ENCODE measurements at places on chromosomes 12 and 14.

- no peak for DNase-seq
These were observed 826 bp downstream of the ZNF705A start for GRCh38 chr12:8157484-8158198.

GRCh38 chr12:101945369-101946232, 68.2 kb downstream of the DRAM1 start:
- no peak for DNase-seq

- peak; percentile 71 for DNase-seq
These were observed 101.1 kb upstream of the DCD start for GRCh38 chr12:54749191-54749818.

DNA sequence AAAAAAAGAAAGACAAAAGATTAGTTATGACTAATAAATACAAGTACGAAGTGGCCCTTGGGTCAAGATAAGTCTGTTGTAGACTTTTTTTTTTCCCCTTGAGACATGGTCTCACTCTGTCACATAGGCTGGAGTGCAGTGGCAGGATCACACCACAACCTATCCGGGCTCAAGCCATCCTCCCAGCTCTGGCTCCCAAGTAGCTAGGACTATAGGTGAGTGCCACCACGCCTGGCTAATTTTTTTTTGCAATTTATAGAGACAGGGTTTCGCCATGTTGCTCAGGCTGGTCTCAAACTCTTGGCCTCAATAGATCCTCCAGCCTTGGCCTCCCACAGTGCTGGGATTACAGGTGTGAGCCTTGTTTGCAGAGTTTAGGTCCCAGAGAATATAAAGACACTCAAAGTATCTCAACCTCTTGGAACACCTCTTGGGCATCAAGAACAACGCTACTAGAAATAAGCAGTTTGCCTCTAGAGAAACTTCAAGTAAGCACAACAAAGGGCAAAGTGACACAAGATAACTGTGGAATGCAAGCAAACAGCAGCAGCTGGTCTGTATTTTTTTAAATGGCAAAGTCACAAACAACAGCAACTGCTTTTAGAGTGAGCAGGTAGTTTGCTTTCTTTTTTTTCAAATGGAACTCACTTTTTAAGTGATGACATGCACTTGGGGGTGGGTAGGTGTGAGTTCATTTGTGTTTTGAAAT, 3.9 kb upstream of the MDM2 start:
- no peak for DNase-seq

DNA sequence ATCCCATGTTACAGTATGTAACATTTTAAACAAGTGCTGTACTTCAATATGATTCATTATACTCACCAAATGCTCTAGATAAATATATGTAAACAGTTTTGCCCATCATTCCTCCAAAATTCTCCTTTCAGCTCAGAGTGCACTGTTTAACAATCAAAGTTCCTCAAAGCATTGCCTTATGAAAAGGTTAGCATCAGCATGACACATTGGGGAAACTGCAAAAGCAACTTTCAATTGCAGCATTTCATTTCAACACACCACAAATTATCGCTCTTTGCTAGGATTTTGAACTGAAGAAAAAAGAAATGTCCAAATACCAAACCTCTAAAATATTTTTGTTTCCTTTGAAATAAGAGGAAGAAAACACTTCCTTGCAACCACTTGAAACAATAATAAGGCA, 413.2 kb downstream of the FLRT2 start:
- no peak for DNase-seq

DNA sequence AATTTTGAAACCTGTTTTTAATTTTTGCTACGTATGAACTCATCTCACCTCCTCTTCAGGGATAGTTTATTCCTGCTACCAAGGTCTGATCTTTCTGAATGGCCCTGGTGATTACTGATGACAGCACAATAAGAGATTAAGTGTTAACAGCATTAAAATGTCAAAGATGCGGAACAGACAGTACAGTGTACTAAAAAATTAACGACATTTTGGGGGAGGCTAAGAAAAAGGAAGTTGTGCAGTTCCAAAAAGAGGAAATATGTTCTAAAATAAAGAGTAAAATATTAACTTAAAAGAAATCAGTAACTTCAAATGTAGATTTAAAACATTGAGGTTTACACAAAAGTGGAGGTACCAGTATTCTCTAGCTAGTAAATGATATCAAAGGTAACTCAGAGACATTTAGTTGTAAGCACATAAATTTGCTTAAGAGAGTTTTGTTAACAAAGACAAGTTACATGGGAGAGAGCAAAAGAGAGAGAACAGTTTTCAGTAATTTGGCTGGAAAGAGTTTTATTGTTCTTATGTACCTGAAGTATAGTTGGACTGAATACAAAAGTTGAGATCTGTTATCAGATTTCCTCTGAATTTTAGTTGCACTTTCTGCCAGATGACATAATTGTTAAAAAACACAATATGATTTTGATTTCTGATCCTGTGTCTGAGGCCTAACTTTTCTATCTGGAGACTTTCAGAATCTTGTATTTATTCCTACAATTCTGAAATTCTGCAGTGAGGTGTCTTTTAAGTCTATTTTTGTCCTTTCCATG, 4.2 kb upstream of the CLECL1 start:
- no peak for DNase-seq

- DNase-seq: no peak
These were observed 99.0 kb downstream of the SCN8A start for GRCh38 chr12:51689983-51690382.

GRCh38 chr14:103301512-103302354, 32.3 kb upstream of the EIF5 start:
- DNase-seq: no peak

DNA sequence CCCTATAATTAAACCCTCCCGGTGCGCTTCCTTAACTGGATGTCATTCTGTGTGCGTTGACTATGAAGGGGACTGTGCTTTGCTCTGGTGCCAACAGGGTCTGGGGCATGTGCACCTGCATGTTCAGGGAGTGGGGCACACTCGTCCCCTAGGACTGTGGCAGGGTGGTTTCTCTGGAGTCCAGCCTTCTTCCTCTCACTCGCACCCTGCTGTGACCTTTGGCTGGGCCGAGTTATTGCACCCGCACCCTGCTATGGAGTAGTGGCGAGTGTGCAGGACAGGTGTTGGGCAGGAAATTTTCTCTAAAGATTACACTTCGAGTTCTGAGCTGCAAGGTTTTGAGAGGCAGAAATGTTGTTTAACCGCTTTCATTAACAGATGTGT, 138.9 kb downstream of the PLXNC1 start:
- DNase-seq: no peak

GRCh38 chr12:93844164-93844784, 167.1 kb downstream of the CRADD start:
- DNase-seq: no peak

- no peak for DNase-seq
These were observed 59.3 kb upstream of the TBX3 start for GRCh38 chr12:114743289-114743688.

DNA sequence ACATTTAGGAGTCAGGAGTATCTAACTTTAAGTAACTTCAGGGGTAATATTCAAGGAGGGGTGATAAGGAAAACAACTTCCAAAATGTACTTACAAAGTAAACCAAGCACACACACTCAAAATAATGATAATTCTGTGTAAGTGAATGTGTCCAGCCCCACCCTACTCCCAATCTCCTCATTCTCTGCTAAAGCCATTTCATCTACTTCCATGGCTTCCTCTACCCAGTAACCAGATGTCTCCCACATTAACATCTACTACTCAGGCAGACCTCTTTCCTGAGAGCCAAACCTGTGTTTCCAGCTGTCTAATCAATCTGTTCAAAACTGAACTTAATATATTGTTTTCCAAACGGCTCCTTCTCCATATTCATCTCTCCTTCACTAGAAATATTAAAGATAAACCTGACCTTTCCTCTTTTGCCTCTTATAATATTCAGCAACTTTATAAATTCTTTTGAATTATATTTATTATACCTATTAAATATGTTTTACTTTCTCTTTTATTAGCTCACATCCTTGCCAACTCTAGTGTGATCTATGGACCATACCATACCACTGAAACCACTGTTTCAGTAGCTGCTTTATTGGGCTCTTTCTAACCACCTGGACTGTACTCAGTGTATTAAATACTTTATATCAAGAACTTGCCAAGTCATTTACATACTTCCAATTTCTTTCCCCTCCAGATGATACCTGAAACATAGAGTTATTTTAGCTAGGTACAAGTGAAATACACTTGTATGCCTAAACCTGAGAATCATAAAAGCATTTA, 170.7 kb downstream of the PPFIA2 start:
- no peak for DNase-seq

GRCh38 chr14:103247169-103247606, 86.8 kb upstream of the EIF5 start:
- DNase-seq: peak; percentile 23

DNA sequence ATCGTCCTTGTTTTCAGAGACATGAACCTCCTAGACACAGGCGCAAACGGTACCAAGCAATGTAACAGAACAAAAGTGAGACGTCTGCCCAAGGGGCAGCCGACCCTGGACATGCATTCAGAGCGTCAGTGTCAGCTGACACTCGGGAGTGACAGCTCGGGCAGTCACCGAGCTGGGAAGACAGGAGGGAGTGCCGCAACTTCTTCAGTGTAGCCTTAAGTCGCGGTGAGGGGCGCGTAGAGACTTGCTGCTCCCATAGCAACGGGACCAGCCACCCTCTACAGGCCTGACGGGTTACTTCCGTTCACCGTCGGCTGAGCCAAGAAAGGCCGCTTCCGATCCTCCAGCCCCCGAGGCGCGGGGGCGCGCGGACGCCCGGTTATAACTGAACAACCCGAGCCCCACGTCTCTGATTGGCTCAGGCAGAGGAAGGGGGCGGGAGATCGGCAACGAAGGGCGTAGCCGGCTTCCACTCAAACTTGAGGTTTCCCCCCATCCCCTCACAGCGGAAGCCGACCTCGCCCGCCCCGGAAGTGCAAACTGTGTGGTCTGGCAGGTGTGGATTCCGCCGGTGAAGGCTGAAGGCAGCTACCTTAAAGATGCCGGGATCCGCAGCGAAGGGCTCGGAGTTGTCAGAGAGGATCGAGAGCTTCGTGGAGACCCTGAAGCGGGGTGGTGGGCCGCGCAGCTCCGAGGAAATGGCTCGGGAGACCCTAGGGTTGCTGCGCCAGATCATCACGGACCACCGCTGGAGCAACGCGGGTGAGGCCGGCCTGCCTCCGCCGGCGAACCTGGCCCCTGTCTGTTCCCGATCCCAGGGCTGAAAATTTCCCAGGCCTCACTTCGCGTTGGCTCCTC, at the start of gene EIF2B2:
TSS of gene EIF2B2 (plus strand) at position 530 of the 858 bp plus-strand sequence. CDS start at position 600, 70 bp downstream.
- DNase-seq: peak; percentile 96

DNA sequence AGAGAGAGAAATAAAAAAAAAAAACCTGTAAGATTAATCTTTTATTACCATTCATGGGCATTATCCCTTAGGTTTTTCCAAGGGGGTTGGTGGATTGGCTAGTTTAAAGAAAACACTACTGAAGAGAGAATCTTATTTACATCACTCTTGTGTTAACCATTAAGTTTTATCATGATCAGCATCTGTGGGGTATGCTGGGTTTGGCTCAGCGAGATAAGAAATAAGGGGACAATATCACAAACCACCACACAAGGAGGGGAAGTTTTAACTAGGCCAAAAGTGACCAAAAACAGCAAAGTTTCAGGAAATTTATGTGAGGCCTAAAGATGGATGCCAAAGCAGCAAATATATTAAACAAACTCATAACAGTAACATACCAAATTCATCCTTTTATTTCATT, 548.6 kb downstream of the SLC16A7 start:
- no peak for DNase-seq

DNA sequence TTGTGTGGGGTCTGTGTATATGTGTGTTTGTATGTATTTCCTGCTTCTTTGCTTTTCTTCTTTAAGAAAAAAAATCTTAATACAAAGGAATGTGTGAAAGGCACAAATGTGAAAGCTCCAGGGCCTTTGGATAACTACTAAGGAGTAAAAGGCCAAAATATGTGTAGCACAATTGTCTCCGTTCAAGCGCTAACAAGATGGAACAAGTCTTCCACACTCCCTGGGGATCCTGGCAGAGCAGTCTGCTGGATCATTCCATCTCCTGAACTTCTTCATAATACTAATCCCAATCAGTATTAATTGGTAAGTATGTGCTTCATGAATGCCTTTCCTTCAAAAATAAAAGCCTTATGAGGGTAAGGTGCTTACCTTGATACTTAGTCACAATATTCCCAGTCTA, 462.5 kb upstream of the TBX3 start:
- DNase-seq: no peak

GRCh38 chr12:95185072-95185471, 32.2 kb downstream of the FGD6 start:
- no peak for DNase-seq

GRCh38 chr12:16136219-16136988, 141.1 kb downstream of the SLC15A5 start:
- no peak for DNase-seq

GRCh38 chr12:16218234-16218633, 59.3 kb downstream of the SLC15A5 start:
- DNase-seq: no peak

DNA sequence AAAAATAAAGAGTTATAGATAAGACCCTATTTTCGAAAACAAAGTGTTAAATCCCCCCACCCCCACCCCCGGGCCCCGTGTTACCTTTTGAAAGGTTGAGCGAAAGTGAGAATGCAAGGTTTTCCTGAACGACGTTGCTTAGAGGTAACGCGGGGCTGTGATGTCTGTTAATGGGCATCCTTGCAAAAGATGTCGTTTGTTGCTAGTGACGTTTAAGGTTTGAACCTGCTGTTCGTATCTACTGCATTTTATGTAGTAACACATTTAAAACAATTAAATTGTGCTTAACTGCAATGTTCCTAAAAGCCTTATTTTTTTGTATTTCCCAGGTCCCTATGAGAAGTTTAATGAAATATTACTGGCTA, 1.2 kb downstream of the CPSF6 start:
- no peak for DNase-seq

DNA sequence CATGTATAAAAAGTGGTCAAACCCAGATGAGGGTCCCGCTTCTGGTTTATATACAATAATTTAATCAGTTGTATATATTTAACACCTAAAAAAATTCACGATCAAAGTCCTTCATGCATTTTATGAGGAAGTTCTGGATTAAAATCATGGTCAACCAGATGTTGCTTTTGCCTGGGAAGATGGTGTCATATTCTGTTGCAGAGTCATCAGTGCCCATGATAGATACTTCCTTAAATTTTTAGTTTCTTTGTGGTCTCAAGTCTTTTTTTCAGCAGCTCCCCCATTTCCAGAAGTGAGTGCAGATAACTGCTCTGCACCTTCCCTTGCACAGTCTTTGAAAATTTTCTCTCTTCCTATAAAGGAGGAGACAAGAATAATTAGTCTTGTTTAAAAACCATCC, 16.1 kb downstream of the ERP29 start:
- DNase-seq: no peak

DNA sequence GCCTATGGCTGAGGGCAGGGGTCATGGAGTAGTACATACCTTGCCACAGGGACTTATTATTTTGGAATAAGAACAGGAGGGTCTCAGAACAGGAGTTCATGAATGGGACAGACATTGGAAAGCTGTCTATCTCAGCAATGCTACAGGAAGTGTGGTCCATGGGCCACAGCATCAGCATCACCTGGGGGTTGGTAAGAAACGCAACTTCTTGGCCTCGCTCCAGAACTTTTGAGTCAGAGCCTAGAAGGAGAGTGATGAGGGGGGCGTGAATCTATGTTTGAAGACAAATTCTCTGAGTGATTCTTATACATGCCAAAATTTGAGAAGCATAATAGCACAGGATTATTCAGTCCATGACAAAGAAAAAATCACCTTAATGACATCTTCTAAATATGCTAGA, 156.6 kb downstream of the RPAP3 start:
- no peak for DNase-seq

Measured in fibroblast of pulmonary artery (primary cell).